NCI-H1436 treated with DMSO at 0.1 percent for 48 hours (cell line): ENCODE measurements at places on chromosomes 6 and 20.
A peak's percentile ranks its signal among the peaks of the same experiment; 100 is the strongest.

DNA sequence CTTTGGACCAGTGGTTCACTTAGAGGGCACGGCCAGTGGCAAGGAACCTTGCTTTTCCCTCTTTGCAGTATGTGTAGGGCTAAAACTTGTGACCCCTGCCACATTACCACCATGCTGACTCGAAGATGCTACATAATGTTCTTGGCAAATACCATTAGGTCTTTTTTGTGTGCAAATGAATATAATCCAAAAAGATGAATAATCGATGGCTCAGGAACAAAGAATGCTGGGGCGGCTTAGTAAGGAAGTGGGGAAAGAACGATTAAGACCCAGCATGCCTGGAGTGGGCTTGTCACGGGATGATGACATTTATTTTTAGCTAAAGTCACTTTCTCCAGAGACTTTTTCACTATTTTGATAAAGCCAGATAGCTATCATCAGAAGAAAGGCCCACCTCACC is 23.1 kb downstream of the CMTR1 start:
- DNase-seq = no peak

- DNase-seq = no peak
Measured at GRCh38 chr20:51164731-51165130, 141.8 kb upstream of the KCNG1 start.

- DNase-seq = no peak
Measured at GRCh38 chr6:46989398-46989797, 52.7 kb downstream of the ADGRF1 start.

DNA sequence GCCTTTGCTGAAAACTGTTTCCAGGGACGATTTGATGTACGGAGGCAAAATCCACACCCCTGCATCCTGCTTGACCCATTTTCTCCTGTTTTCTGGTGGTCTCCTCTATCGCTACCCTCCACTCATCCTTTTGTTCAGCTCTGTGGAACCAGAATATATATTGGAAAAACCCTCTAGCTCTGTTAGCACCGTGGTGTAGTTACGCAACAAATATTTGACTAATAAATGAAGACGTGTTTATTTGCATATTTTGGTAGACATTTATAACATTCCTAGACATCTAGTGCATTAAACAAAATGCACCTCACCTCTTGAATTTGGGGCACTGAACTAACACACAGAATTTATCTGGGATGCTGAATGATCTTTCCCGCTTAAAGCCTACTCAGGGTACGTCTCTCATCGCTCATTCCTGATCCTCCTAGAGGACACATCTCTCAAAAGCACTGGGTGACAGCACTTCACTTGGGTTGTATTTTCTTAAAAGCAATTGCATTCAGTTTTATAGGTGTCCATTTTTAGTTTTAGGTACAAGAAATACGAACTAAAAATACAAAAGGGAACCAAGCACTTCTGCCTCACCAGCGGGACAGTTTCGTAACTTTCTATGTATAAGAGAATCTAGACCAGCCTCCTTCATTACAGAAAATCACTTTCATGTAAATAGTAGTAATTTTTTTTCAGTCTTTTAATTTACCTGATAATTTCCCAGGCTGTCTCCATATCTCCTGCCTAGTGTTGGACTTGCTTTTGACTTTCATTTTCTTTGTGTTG is 59.2 kb downstream of the SNRNP48 start:
- no peak for DNase-seq

DNA sequence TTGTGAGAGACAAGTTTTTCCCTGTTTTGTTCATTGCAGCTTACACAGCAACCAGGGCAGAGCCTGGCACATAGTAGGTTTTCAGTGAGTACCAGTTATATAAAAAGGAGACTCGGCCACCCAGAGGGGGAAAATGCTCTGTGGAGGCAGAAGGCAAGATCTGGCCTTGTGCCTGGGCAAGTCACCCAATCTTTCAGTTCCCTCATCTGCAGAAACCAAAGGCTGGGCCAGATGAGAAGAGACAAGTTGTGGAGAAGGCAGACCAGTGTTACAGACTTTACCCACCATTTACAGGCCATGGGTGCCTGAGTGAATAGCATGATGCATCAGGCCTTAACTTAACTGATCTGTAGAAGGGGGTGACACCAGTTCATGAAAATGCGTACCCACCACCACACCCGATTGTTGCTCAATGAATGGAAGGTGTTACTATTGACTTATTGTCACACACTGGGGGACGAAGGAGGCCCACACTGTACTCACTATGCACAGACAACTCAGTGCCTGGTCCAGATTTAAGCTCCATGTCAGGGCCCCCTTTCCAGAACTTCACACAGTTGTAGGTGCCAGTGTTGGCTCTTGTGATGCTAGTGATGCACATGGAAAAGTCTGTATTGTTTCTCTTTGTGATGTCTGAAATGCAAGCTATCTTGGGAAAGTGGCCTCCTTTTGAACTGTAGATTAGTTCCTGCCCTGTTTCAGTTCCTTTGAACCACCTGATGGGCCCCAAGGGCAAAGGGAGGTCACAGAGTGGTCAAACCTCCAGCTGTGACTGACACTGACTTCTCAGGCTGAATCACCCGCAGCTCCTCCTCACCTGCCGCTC is 64.3 kb upstream of the SIRPG start:
- DNase-seq = no peak

GRCh38 chr20:17438436-17439039 is 92.6 kb downstream of the BFSP1 start:
- DNase-seq = no peak

DNA sequence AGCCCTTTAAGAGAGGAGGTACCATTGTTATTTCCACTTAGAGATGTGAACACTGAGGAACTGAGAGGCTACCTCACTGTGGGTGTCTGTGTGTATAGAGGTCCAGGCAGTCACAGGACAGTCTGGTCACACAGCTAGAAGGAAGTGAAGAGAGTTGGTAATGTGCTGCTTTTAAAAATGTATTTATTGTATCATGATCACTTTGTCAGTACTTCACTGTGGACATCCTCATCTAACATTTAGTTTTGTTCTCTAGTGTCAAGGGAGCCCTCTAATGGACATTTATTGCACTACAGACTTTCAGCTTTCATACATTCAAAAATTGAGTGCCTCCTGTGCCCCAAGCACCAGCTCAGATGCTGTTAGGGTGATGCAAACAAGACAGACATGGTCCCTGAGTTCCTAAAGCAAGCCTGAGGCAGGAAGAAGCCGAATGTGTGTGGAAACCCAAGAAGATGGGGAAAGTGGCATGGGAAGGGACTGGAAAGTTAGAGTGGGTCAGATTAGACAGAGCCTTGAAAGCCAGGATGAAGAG is 123.0 kb downstream of the SLC16A10 start:
- DNase-seq = peak; percentile 5

GRCh38 chr6:31821301-31822035 is 6.1 kb upstream of the HSPA1B start:
- DNase-seq = no peak

GRCh38 chr6:125789576-125790357 is 993 bp upstream of the NCOA7 start:
- peak; percentile 74 for DNase-seq

DNA sequence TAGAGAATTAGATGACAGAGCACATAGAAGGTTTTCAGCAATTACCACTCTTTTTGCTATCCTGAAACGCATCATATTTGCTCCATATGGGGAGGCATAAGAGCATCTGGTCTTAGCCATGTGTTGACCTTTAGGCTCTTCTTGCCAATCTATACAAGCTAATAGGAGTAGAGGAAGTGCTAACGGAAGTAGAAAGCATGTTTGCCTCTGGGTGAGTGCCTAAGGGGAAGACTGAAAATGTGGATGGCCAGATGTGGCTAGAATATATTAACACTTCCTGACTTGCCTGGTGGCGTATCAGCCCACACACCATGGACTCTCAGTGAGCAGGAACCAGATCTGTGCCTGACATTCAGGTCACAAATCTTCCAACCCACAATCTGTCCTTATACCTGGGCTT is 136.3 kb downstream of the LRRC1 start:
- no peak for DNase-seq

DNA sequence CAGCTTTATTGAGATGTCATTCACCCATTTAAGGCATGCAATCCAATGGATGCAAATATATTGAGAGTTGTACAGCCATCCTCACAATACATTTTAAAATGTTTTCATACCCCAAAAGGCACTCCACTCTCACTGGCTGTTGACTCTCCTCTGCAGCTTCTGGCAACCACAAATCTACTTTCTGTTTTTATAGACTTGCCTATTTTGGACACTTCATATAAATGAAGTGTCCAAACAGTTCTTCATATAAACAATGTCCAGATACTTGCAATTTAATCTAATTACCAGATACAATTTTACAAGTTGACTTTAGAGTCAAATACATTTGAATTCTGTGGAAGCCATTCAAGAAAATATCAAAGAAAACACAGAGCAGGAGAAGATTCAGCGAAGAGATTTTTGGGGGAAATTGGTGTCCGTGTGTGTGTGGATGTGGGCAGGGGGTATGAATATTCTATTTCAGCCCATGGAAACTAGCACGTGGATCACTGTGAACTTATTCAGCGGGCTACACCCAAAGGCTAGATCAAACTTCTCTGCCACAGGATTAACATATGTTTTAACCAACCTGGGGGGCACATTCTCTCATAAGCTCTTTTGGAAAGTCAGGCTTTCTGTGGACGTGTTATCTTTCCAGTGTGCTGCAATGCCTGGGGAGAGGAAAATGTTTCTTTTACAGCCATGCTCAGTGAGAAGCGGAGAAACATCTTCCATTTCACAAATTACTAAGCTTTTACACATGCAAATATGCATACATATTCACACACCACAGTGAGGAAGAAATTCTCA is 73.9 kb downstream of the PLG start:
- no peak for DNase-seq

DNA sequence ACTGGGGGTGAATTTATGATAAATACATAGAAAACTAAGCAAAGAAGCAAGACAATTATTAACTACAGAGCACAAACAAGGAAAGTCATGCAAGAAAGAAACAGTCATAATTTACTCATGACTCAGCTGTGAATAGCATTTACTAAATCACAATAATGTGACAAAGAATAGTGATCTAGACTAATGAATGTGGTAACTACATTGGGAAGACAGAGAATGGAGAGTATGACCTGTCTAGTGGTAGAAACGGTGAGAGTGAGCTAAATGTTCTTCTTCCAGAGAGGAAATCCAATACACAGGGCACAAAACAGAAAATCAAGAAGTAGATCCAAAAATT is 153.5 kb upstream of the DST start:
- DNase-seq = no peak

- DNase-seq = no peak
Measured at GRCh38 chr20:14566505-14566904, 229.1 kb upstream of the FLRT3 start.

GRCh38 chr20:57440678-57441509 is 49.7 kb downstream of the RBM38 start:
- no peak for DNase-seq

GRCh38 chr6:146434732-146435390 is 108.8 kb upstream of the RAB32 start:
- DNase-seq = no peak

GRCh38 chr6:129946439-129947140 is 71.8 kb upstream of the L3MBTL3 start:
- no peak for DNase-seq

DNA sequence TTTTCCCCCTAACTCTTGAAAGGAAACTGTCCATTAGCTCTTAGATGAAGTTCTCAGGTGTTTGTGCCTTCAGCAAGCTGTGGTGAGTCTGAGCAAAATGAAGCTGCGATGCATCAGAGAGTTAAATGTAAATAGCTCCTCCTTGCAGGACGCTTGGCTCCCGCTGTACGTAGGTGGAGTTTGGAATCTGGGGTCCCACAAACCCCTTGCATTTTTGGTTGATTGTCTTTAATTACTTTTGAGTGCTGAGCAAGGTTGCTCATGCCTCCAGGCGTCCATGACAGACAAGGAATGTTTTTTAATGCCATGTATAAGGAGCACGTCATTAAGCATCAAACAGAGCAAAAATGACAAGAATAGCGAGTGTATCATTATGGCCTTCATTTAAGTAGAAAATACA is 300.5 kb downstream of the TFAP2C start:
- no peak for DNase-seq

- DNase-seq = no peak
Measured at GRCh38 chr6:4667591-4667990, 108.6 kb upstream of the CDYL start.

DNA sequence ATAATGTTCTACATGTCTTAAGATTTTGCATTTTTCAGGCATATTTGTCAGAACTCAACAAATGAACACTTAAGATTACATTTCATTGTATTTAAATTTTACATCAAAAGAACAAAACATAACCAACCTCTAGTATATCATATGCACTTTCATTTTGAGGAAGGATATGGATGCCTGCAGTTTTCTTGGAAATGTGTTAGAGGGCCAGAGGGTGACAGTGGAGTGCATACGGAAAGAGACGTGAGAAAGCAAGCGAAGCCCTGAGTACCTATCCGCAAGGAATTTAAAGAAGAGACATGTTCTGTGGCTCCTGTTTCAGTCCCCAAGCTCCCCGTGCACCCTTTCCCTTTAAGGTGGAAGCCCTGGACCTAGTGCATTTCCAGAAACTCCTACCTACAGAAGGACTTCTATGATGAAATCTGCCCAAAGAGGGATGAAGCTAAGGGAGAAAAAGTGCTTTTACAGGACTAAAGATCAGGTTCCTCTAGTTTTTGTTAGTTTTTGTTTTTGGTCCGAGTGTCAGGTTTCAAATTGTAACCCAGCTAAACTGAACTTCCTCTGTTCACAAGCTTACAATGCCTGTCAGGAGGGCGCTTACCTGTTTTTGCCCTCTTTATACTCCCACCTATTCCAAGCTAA is 38.8 kb downstream of the EZR start:
- no peak for DNase-seq

DNA sequence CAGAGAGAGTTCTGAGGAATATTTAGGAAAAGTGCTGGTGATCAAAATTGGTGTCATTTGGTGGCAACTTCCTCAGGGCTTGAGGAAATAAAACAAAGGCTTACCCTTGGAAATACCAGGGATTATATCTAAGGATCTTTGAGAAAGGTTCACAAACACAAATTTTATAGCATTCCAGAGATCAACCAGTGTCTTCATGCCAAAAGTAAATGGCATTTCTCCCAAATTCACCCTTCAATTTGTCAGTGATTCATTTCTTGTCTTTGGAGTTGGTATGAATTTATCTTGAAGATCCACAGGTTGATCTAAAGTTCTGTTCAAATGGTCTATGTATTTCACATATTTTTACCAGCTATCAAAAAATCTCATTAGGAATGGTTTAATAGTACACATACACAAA is 181.5 kb downstream of the FUT9 start:
- no peak for DNase-seq

DNA sequence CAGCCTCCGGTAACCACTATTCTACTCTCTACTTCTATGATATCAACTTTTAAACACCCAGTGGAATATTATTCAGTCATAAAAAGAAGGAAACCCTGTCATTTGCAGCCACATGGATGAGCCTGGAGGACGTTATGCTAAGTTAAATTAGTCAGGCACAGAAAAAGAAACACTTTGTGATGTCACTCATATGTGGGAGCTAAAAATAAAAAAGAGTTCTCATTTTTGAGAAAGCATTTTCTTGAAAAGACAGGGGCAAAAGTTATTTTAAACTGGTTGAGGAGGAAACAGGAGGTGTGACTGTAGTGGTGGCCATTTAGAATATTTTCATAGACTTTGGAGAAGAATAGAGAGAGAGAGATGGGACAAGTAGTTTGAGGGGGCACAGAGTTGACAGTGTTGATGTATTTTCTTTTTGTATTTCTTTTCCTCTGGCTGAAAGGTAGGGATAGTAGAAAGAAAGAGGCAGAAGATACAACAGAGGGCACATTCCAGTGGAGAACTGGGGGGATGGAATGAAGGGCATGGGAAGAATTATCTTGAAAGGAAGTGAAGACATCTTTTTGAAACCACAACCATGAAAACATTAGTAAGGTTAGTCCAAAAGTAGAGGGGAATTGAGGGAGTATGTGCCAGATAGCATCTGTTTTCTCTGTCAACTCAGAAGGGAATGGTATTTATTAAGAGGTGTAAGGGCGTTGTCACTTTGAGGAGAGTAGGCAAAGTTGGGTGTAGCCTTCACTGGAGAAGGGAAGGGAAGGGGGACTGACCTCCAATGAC is 181.3 kb upstream of the GMDS start:
- no peak for DNase-seq
